ENCODE measurements at places on chromosomes 12 and 14.

DNA sequence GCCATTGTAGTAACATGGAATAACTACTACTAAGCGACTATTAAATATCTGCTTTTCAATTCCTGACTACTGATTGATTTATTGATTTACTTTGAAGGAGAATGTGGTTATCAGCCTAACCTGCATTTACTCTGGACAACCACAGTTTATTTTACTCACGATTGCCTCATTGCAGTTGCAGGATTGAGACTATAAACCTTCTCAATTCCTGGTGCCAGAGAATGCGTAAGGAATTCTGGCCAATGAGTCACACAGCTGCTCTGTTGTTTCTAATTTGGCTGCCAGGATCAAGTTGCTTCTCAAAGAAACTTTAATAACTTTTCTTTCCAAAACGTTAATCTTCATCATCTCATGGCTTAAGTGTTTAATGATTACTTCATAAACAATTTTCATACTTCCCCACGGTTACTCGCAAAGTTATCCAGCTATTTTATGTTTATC lies 13.1 kb upstream of the TMTC1 start:
- no peak for DNase-seq

- DNase-seq, result peak; percentile 82
Measured at GRCh38 chr14:105473677-105474482, 741 bp upstream of the CRIP2 start.

DNA sequence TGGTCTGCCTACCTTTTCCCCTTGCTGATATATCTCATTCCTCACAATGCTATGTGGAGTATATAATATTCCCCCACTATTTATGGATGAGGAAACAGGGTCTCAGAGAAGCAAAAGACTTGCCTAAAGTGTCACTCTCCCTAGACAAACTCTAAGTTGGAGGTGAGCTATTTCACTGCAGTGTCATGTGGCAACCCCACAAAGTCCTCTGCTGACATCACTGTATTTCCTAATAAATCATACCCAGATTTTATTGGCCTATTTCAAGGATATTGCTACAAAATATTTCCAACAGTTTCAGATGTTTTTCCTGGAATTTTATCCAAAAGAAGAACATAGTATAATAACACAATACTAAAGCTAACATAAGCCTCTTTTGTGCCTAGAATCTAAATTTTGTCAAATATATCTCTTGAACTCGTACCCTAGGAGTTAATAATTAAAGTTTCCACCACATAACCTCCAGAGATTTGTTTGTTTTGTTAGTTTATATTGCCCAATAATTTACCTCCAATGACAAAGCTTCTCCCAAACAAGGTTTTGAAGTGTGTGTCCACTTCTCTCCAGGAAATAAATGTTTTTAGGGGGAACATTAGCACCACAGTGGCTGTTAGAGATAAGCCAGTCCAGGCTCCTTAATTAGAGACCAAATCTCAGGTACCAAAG lies 215.1 kb downstream of the ASCL1 start:
- no peak for DNase-seq

GRCh38 chr12:75196865-75197264 lies 12.8 kb downstream of the KCNC2 start:
- DNase-seq, result no peak

- no peak for DNase-seq
Measured at GRCh38 chr12:3704512-3705353, 48.2 kb downstream of the CRACR2A start.

- no peak for DNase-seq
Measured at GRCh38 chr14:59020382-59020781, 168.1 kb upstream of the DAAM1 start.

- peak; percentile 66 for DNase-seq
Measured at GRCh38 chr12:132489078-132489601, 811 bp upstream of the FBRSL1 start.

DNA sequence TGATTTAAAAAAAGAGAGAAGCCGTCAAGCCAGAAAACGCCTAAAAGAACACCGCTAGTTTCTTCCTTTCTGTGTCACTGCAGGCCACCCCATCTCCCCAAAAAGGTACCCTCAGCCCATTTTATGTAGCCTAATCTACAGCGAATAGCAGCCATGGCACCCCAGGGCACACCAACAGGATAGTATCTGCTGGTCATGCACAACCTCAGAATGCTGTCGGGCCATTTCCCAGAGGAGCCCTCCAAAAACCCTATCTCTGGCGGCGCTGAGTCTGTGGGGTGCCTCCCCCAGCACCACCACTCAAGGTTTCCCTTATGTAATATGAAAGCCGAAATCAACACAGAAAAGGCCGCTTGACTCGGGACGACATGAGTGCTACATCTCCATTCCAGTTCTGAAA lies 98.9 kb downstream of the BCL11B start:
- no peak for DNase-seq

- DNase-seq, result no peak
Measured at GRCh38 chr12:11658791-11659190, 9.3 kb downstream of the ETV6 start.

DNA sequence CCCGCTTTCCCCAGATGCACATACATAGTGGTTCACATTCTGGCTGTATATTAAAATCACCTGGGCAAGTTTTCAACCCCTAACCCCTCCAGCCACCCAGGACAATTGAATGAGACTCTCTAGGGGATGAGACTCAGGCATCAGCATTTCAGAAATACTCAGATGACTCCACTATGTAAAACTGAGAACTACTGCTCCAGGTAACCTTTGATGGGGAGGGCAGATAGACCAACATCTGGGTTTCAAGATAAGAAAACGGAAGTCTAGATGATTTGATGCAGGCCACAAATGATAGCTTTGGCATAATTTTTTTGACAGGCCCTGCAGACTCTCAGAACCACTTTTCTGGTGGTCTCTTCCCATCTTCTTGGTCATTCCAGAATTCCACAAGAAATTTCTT lies 341.1 kb downstream of the EMP1 start:
- no peak for DNase-seq

DNA sequence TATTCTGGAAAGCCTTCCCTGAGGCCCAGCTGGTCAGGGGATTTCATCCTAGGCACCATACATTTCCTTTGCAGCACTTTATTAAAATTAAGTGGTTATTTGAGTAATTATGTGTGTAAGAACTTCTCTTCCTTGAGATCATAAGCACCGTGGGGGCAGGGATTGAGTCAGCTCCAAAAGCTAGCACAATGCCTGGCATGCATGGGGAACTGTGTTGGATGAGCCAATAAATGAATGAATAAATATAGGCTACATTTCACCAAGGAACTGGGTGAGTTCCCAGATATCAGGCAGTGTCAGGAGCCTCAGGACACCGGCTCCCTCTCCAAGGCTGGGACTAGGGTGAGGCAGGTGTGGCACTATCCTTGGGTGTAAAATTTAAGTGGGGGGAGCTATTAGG lies 82.8 kb upstream of the FBXO21 start:
- no peak for DNase-seq

DNA sequence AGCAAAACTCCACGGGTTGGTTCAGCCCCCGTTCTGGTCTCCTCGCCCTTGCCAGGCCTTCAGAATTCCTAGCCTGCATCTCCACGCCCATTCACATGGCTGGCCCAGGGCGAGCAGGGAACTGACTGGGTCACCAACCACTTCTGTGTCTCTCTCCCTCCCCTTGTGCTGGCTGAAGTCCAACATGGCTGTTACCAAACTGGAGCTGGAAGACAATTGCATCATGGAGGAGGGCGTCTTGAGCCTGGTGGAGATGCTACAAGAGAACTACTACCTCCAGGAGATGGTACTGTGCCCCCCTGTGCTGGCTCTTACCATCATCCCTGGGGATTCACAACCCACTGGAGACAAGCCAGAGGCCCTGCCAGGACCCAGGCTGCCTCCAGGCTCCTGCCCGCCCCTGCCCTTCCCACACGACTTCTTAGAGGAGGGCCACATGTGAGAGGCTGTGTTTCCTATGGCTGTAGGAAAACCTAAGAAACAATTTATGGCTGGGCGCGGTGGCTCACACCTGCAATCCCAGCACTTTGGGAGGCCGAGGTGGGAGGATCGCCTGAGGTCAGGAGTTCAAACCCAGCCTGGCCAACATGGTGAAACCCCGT lies 9.9 kb downstream of the LRRC74A start:
- no peak for DNase-seq

- DNase-seq, result no peak
Measured at GRCh38 chr12:68638171-68638570, 27.5 kb downstream of the RAP1B start.

- no peak for DNase-seq
Measured at GRCh38 chr12:57989838-57990237, 48.5 kb downstream of the ATP23 start.

- DNase-seq, result no peak
Measured at GRCh38 chr14:101124815-101125214, 221.3 kb upstream of the RTL1 start.

- DNase-seq, result no peak
Measured at GRCh38 chr12:68998041-68998440, 65.1 kb upstream of the CPM start.

DNA sequence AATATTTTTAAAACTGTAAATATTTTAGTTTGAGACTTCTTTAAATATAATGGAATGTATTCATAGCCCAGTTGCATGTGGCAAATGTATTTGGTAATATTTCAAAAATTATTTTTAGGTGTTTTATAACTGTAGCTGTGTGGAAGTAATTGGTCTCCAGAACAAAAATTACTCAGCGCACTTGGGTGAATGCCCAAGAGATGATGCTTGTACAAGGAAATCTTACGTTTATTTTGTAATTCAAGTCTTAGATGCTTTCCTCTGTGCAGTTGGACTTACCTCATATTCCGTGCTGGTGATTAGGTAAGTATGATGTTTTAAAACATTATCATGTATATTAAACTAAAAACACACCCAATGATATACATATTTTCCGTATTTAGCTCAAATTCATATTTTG lies 76.7 kb upstream of the SLCO1B1 start:
- DNase-seq, result no peak

DNA sequence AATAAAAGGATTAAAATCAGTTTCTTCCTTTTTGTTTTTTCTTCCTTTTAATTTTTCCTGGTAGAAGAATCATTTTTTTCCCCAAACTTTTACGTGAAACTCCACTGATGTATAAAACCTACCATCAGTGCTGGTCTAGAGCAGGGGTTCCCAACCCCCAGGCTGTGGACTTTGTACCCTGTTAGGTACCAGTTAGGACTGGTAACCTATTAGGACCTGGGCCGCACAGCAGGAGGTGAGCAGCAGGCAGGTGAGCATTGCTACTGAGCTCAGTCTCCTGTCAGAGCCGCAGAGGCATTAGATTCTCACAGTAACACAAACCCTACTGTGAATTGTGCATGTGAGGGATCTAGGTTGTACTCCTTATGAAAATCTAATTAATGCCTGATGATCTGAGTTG lies 10.1 kb downstream of the SMCO2 start:
- no peak for DNase-seq

GRCh38 chr12:46212108-46212982 lies 56.5 kb downstream of the SLC38A1 start:
- no peak for DNase-seq

DNA sequence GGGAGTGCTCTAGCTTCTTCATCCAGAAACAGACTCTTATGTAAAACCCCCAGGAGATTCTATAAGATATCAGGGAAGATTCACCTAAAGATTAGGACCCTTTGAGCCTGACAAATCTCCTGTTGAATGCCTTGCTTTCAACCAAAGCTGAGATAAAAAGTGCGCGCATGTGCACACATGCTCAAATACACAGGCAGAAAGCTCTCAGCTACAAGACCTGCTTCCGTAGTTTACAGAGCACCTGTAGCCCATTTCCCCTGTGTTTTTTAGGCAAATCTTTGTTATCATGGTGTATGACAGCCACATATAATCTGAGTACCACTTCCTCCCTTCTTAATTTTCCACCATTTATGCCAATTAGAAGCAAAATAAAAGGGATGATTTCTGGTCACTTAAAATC lies 866.9 kb downstream of the NRXN3 start:
- DNase-seq, result no peak

DNA sequence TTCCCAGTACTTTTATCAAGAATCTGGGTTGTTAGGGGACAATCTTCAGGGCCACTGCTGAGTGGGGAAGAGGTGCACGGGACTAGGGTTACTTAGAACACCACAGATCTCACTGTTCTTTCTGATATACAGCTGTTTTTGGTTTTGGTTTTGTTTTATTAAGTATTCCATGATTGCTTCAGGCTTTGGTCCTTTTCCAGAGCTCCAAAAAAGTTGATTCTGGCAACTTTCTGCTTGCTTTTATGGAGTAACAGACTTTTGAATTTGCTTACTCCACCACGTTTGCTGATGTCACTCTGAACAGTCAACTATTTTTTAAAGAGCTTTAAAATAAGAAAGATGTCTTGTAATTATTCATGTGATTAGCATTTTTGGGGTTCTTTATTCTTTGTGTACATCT lies 368.1 kb upstream of the FOXG1 start:
- no peak for DNase-seq

DNA sequence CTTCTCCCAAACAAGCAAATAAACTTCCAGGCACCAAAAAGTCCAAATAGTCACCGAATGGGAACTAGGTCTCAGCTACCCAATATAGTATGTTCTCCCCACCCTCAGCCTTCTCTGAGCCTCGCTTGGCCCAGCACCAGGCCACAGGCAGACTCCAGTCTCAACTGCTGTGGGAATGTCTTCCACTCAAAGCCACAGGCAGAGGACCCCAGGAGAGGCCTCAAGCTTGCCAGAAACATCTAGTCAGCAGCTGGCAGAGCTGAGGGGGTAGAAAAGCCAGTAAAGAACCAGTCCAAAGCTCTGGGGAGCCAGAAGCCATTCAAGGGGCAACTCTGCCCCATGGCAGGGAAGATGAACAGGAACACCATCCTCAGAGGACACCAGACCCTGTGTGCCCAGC lies 41.8 kb downstream of the FMNL3 start:
- DNase-seq, result no peak

DNA sequence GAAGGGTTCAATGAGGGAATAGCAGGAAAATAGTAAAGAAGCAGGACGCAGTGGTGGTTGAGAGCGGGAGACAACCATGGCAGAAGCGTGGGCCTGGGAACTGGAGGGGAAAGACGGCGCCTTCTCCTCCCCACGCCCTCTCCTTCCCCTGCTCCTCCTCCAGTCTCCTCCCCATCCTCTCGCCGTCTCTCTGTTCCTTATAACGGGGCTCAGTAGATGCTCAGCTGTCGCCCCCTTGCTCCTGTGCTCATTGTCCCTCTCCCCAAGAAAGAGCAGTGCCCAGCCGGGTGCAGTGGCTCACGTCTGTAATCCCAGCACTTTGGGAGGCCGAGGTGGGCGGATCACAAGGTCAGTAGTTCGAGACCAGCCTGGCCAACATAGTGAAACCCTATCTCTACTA lies 142.0 kb downstream of the BCL11B start:
- no peak for DNase-seq

GRCh38 chr14:96409701-96410100 lies 17.8 kb downstream of the AK7 start:
- no peak for DNase-seq

DNA sequence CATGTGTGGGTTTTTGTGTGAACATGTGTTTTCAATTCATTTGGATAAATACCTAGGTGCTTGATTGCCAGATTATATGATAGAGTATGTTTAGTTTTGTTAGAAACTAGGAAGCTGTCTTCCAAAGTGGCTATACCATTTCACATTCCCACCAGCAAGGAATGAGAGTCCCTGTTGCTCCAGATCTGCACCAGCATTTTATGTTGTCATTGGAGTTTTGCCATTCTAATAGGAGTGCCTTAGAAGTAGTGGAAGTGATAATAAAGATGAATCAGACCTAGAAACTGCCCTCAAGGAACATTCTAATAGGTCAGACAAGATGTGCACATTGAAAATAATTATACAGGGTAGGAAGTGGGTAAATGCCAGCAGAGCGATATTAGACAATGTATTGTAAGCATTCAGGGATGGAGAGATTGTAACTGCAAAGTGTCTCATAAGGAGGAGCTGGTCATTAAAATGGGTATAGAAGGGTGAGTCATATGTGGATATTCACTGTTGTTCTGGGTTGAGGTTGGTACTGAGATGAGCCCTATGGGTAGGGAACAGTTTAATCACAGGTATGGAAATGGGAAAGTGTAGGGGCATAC lies 71.4 kb downstream of the MNAT1 start:
- DNase-seq, result no peak

All from activated T-cell treated with anti-CD3 and anti-CD28 coated beads, Interleukin-2, amount 50 U/mL, for 1 hour (primary cell).